ENCODE measurements at places on chromosomes 6 and 20.

- no peak for DNase-seq
Observed at GRCh38 chr6:137813308-137813970, 53.6 kb upstream of the TNFAIP3 start.

DNA sequence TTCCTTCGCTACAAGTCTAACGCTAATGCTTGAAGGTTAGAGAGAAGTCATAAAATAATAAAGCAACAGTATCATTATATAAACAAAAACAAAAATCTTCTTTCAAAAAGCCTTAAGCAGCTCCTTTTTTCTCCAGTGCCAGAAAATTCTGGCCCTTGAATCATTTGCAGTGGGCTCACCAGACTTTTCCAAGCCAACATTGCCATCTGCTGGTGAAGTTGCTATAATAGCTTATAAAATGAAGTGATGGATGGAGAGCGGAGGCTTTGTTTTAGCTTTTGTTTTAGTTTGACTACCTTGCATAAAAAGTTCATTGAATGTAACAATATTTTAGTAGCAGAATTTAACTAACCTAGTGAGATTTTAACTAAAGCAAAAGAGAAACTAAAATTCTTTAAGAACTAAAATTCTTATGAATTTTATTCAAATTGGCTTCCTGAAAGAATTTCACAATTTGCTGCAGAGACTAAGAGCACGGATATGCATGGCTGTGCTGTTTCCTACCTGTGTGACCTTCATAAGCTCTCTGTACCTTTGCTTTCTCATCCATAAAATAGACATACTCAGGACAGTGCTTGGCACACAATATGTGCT, 44.8 kb upstream of the SLC2A12 start:
- peak; percentile 75 for DNase-seq

DNA sequence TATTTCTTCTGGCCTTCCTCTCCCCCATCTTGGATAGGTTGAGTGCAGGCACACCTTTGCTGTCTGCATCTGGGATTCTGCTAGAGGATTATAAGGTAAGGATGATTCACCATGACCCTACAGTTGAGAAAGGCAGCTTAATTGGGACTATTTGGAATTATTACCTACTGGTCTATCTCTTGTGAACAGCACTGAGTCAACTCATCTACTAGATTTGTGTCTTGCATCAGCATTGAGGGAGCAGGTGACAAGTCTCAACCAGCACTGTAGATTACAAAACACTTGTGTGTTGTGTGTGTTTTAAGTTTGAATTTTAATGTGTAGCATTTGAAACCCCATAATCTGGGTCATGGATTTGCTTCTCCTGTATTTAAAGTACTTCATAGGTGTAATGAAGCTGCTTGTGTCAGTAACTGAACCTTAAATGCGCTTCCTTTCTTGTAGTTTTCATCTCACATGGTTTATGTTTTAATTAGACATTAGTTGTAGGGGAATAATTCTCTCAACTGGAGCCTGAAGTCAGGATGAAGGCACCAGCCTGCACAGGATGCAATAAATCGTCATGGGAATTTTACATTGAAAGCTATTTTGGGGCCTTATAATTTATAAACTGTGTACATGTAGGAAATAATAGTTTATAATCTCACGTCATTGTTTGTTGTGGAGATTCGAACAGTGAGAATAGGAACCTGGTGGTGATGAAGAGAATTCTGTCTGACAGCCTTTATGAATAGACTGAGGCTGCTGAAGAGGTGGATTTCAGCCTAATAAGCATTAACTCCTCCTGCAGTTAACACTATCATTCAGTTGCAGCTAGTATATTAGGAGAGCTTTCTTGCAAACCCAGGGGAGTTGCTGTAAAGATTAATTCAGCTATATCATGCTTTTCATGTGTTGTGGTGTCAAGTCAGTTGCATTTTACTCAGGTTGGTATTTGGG, 125.1 kb downstream of the JARID2 start:
- no peak for DNase-seq

GRCh38 chr6:73393278-73393677, 1.4 kb upstream of the DDX43 start:
- DNase-seq, result no peak

- DNase-seq, result no peak
Observed at GRCh38 chr6:152566103-152566875, 70.9 kb downstream of the SYNE1 start.

DNA sequence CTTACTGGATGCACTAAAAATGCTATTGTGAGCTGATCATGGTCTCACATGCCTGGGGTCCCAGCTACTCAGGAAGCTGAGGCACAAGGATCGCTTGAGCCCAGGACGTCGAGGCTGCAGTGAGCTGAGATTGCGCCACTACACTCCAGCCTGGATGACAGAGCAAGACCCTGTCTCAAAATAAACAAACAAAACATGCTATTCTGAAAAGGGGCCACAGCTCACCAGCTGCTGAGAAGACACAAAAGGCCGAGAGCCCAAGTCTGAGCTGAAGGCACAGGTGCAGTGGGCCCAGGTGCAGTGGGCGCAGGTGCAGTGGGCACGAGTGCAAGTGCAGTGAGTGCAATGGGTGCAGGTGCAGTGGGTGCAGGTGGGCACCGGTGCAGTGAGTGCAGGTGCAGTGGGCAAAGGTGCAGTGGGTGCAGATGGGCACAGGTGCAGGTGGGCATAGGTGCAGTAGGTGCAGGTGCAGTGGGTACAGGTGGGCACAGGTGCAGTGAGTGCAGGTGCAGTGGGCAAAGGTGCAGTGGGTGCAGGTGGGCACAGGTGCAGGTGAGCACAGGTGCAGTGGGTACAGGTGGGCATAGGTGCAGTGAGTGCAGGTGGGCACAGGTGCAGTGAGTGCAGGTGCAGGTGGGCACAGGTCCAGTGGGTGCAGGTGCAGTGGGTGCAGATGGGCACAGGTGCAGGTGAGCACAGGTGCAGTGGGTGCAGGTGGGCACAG, 16.0 kb downstream of the ZBTB46 start:
- no peak for DNase-seq

DNA sequence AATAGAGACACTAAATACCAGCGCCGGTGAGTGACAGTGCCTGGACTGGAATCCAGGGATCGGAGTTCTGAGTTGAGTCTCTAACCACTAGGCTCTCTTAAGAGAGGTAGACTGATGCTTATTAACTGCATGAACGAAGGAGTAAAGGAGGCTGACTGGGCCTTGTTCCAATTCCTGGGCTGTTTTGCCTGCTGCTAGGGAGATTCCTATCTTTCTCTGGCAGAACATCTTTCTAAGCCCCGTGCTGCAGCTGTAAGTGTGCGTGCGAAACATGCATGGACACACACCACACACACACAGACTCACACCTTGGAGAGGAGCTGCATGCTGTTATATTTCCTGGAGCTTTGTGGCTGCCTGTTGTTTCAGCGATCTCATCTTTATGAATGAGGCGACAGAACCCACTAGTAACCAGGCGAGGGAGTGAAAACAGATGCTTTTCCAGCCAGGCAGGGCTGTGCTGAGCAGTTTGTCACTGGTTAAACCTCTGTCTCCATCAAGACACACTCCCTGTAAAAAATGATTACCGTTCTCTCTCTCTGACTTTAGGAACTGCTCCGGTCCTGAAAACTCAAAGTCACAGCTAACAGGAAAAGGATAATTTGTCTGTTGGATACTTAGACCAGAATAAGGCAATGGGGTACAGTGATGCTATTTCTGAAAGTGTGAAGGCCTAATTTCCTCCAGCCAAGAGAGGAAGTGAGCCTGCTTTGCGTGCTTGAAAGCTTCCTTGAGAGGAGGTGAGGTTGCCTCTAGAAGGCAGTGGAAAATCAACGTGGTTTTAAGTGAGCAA, 157.4 kb upstream of the ZNF217 start:
- DNase-seq, result no peak

DNA sequence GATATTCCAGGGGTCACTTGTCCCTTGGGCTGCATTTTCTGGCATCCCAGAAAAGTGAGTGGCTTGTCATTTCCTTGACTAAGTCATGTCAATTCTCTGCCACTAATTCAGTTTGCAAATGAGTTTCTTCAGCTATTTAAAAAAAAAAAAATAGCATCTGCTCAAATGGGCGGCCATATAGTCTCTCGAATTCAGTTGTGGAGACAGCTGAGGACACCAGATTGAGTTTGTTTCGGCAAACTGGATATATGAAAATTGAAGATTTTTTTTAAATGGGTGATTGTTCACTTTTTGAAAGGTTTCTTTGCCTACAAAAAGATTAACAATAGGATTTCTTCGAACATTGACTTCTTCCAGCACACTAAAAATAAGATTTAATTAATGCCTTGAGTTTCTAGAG, 96.3 kb upstream of the TIAM2 start:
- no peak for DNase-seq

GRCh38 chr20:55760586-55760985, 244.7 kb downstream of the CBLN4 start:
- no peak for DNase-seq

DNA sequence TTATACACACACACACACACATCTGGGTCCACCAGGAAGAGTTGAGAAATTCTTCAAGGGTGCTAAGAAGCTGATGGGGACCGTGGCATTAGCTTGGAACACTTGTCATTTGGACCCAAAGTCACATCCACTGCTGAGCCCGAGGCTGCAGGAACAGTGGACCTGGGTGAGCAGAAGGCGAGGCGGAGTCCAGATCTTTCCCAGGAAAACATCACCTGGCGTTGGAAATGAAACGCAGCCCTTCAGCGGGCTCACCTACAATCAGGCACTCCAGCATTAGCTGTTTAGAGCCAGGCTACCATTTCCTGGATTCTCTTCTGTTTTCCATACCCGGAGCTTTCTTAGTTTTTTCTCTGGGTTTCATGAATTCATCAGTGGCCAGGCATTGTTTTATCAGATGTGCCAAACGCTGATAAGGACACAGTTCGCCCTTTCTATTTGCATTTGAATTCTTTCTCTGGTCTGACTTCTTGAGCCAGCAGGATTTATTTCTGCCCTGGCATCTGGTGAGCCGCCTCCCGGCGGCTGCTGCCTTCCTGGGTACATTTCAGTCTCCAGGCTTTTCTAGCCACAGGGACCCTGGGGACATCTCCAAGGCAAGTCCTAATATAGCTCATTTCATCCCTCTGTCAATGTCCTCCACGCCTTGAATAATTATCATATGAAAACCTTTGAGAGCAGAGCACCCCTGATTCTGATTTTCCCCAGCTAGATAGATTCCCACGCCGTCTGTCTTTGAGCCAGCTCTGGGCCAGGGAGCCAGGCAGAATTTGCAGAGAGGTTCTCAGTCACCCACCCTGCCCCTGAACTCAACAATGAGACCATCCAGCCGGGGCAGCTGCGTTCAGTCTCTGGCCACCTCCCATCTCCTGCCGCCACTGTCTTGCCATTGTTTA, 170.9 kb downstream of the TTLL2 start:
- DNase-seq, result peak; percentile 72

DNA sequence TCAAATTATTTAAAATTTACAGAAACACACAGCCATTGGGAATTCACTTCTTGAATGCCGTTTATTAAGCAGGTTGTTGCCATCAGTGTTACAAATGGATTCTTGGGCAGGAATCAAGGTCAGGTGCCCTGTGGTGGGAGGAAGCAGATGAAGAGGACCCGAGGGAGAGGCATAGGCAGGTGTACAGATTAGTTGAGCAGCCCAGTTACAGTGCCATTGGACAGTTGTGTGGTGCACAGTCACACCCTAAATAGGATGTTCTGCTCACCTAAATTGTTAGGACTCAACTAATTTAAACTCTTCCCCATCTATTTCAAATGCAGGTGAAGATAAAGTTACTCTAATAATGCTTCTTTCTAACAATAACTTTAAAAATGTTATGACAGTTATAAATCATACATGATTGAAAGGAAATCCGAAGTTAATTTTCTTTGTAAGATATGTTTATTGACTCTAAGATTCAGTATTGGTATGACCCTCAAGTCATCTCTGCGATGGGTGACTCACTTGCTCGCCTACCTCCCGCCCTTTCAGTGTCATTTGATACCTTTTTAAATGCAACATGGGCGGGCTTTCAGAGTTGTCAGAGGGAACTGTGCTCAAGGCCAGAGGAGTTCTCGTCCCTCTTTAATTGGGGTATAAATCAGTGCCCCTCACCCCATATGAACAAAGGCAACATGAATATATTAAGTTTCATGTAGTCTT, 35.1 kb downstream of the DSE start:
- no peak for DNase-seq

DNA sequence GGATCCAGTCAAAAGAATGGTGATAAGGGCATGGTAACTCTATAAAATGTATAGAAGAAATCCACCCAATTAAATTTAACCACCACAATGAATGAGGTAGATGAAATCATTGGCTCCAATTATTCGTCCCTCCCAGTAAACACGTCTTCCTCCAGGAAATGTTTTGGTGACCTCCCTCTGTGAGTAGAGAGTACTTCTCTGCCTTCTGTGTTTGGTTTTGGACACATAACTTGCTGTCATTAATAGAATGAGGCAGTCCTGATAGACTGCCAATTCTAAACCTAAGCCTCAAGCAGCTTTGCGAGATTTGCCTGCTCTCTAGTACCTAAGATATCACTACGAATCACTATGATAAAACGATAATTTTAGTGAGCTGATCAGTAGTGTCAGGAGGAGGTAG, 632.8 kb downstream of the HDGFL1 start:
- DNase-seq, result no peak

DNA sequence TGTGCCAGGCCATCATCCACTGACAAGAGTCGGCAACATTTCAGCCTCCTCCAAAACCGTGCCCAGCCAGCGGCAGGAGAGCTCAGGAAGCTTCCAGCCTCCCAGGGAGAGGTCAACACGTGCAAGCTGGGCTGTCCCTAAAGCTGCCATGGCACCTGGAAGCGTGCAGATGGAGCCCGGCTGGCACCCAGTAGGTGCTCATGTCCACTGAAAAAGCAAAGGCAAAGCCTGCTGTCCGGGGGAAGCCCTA, 14.4 kb upstream of the TLDC2 start:
- DNase-seq, result no peak

DNA sequence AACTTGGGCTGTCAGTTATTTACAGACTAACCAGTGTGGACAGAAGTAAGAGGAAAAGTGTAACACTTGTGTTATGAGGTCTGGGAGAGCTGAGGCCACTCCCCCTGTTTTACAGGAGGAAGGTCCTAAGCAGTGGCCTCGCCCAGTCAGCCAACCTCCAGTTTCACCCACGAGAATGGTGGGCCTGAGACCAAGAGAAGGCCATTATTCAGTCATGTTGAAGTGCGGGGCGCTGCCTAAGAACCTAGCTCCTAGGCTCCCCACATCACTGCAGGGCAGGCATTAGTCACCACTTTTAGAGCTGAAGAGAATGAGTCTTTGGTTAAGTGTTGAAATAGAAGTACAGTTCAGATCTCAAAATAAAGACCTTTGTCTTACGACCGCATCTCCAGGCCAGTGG, 27.9 kb downstream of the CDYL start:
- no peak for DNase-seq

All from retina (tissue), 1 donor.